Activated CD8-positive, alpha-beta memory T cell treated with anti-CD3 and anti-CD28 coated beads for 48 hours (primary cell): ENCODE measurements at places on chromosomes 12 and 14.

- DNase-seq, result no peak
These were observed 79.8 kb downstream of the PDE6H start for GRCh38 chr12:15052691-15053090.

- no peak for DNase-seq
These were observed 36.3 kb downstream of the PTHLH start for GRCh38 chr12:27936196-27936595.

- DNase-seq, result no peak
These were observed 43.6 kb upstream of the NID2 start for GRCh38 chr14:52112336-52113018.

- DNase-seq, result no peak
These were observed 54.0 kb downstream of the CLIP1 start for GRCh38 chr12:122368361-122369073.

DNA sequence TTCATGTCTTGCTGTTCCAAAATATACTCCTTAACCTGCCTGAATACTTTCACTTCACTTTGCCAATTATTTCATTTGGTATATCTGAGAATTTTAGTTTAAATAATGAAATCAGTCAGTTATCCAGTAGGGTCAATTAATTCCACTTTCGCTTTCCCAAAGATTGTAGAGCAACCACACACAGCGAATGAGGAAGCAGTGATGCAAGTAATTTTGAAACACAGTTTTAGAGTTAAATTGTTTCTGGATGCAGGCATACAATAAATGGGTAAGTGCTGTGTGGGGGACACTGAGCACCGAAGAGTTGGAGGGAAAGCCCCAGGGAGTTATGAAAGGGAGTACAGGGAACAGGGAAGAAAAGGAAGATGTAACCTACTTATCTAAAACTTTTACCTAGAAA is 62.8 kb downstream of the TSHR start:
- no peak for DNase-seq

- DNase-seq, result no peak
These were observed 253.2 kb downstream of the NOVA1 start for GRCh38 chr14:26344596-26344995.

GRCh38 chr12:62581288-62582064 is 114.8 kb downstream of the MON2 start:
- DNase-seq, result no peak

- DNase-seq, result peak; percentile 15
These were observed 438.1 kb downstream of the FUT8 start for GRCh38 chr14:65850429-65851135.

DNA sequence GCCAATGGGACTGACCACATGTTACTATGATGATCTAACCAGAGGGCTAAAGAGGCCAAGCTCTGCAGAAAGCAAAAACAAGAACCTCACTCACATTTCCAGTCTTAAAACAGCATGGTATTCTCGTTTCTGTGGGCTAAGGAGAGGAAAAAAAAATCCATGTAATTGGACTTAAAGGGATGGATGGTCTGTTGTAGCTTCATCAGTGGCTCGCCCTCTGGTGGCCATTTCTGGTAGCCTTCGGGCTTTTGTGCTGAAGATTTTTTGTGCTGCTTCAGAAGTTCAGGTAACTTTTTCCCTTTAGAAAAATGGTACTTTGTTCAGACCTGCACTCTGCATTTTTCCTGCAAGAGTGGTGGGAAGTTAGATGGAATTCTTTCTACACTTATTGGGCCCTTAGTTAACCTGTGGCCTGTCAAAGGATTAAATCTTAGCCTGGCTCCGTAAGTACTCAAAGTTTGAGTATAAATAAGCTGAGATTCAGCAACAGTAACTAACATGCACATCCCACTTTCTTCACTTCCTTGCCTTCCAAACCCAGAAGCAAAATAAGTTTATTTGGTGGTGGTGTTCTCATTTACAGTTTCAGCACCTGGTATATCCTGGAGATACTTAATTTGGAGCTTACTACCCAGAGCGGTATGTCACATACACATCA is 22.3 kb downstream of the DCAF4 start:
- DNase-seq, result peak; percentile 33

DNA sequence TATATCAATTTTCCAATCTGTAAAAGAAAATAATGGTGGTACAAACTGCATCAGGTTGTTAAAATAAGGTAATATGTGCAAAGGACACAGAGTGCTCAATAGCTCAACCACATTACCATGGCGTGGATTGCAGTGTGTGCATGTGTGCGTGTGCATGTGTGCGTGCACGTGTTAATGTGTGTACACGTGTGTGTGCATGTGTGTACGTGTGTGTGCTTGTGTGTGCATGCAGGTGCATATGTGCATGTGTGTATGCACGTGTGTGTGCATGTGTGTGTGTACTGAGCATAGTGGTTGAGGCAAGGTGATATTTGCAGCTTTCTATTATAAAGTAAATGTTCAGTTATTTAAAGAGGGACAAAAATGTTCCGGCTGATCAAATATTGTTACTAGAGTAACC is 115.6 kb downstream of the NT5DC3 start:
- DNase-seq, result no peak

DNA sequence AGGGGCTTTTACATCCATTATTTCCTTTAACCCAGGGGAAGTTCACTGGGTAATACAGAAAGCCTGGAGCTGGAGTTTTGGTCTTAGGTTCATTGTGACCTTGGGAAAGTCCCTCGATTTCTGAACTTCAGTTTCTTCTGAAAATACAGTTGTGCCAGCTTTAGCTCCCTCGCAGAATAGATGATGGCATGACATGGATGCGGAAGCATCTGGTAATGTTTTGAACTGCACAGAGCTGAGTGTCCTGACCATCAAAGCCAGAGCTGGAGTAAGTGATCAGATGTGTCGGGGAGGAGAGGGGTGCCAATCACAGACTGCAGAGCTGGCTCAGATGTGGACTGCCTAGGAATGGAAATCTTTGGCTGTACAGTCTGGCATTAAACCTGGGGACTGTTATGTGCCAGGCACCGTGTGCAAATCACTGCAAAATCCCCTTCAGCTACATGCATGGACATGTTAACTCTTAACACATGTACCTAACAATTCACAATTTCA is 180.9 kb downstream of the ETV6 start:
- no peak for DNase-seq

- DNase-seq, result no peak
These were observed 135.0 kb upstream of the AMIGO2 start for GRCh38 chr12:47214771-47215170.

- peak; percentile 78 for DNase-seq
These were observed at the start of gene SLC8B1 for GRCh38 chr12:113334786-113335539. Gene SLC8B1 (minus strand): TSS chr12:113335109. CDS start chr12:113332878, 2,231 bp downstream.
